ENCODE measurements at places on chromosomes 4 and X. TPM values are rescaled to one million over a fixed set of nuclear protein-coding genes. Genes with fewer than 3 reads are reported as not detected.

Gene UBL4A
- total RNA-seq: 60.0 TPM

Gene FAM149A
- 1.5 TPM for total RNA-seq

Gene FAM53A
- total RNA-seq: 0.69 TPM

Gene CCDC110
- total RNA-seq: not detected

Gene VEGFC
- 16.8 TPM for total RNA-seq

Gene FGFBP1
- total RNA-seq: 3.7 TPM

Gene JADE1
- 17.8 TPM for total RNA-seq

Gene GPR78
- not detected for total RNA-seq
